Spleen (tissue), 13 donors: ENCODE measurements at places on chromosomes 7 and 10. TPM values are rescaled to one million over a fixed set of nuclear protein-coding genes. Genes with fewer than 3 reads are reported as not detected.

TMEM184A gene
- 0.17 TPM for total RNA-seq

GRCh38 chr10:92834986-92835385, 13.3 kb upstream of the EXOC6 start:
- no peak overlapping the region for H3K4me3 ChIP-seq
- no peaks in the 10 kb centered on the region for H3K36me3 ChIP-seq
- no peak overlapping the region for H3K27ac ChIP-seq
- no peak for DNase-seq
- peaks cover 17% of the 10 kb centered on the region for H3K4me1 ChIP-seq

COL17A1 gene
- total RNA-seq, result 4.1 TPM

DNA sequence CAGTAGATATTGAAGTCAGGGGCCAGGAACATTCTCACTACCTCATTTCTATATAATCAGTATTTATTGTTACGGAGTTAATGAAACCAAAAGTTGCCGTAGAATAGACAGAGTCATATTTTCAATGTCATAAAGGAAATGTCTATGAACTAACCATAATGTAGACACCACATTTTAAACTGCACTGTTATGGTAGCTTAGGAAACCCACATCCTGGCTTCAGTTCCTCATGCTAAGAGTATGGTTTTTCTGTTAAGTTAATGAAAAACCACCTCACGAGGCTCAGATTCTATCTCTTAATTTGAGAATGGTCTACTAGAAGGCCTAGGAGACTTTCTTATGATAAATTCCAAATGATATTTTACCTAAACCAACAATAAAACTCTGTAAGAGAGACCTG, 166.5 kb downstream of the TMEM26 start:
- no peak for DNase-seq
- no peaks in the 10 kb centered on the region for H3K36me3 ChIP-seq
- H3K27ac ChIP-seq, result peak overlapping the region; percentile 54
- no peak overlapping the region for H3K4me3 ChIP-seq

DNA sequence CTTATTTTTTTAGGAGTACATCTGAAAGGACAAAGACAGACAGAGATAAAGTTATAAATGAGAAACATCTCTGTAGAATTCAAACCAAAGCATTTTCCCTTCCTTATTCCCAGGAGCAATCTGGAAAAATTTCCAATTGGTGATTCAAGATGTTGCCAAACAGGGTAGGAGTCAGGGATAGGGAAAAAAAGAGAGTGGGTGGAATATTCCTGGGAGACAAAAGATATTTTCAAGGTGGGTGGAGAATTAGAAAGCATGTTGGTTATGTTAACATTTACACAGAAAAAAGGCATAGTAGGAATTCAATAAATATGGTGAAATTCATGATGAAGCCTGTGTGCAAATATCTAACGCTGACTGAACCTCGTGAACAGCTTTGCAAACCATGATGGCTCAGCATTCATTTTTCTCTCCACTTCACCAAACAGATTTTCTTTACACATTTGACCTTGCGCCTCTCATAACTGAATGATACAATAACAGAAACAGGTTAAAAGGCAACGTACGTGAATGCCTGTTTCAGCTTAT, 25.1 kb downstream of the SLC26A5 start:
- H3K27ac ChIP-seq, result no peak overlapping the region
- no peak for DNase-seq
- H3K36me3 ChIP-seq, result no peaks in the 10 kb centered on the region
- H3K27me3 ChIP-seq, result peaks cover 6% of the 10 kb centered on the region
- H3K4me1 ChIP-seq, result no peaks in the 10 kb centered on the region
